ENCODE measurements at places on chromosomes 11 and 22. TPM values are rescaled to one million over a fixed set of nuclear protein-coding genes. Genes with fewer than 3 reads are reported as not detected.

- DNase-seq = no peak
Observed at GRCh38 chr22:49767355-49768062, 60.2 kb downstream of the BRD1 start.

GRCh38 chr11:85745626-85746025 lies 59.6 kb upstream of the CCDC89 start:
- no peak for DNase-seq

DNA sequence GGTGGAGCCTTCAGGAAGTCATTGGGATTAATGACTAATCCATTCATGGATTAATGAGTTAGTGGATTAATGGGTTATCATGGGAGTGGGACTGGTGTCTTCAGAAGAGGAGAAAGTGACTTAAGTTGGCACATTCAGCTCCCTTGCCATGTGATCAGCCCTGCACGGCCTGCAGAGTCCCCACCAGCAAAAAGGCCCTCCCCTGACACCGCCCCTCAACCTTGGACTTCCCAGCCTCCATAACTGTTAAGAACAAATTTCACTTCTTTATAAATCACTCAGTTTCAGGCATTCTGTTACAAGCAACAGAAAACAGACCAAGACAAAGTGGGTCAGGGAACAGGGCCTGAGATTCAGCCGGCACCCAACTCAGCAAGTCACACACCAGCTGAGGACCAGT lies 85.3 kb downstream of the MICAL3 start:
- DNase-seq = no peak

OR10A2 gene
- total RNA-seq = not detected

DNA sequence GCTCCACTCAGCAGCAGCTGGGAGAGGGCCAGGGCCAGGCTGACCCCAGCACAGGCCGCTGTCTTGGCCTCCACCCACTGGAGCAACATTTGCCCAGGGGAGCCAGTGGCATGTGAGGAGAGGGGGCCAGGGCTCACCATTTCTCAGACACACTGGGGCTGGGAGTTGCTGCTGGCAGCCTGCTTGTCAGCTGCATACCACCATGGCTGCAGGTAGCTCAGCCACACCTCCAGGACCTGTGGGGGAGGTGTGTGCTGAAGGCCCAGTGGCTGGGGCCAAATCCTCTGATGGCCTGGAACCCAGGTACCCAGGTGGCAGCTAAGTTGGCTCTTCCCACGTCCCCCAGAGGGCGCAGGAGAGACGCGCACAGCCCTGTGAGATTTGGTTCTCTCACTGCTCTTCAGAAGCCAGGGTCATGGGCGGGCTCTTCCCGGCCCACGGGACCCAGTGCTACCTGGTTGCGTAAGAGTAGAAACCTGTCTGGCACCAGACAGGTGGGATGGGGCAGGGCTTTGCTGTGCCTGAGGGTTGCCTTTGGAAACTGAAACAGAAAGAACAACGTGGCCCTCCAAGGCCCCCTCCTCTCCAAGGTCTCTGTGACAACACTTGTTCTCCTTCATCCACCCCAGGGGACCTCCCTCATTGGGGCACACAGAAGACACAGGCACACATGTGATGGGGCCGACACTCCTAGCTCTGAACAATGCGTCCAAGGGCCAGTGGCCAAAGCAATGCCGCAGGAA lies 98.8 kb downstream of the MED15 start:
- no peak for DNase-seq

- no peak for DNase-seq
Observed at GRCh38 chr11:94145916-94146315, 17.3 kb downstream of the PANX1 start.

- no peak for DNase-seq
Observed at GRCh38 chr11:8251616-8252295, 11.9 kb downstream of the LMO1 start.

- no peak for DNase-seq
Observed at GRCh38 chr11:14455648-14456430, 43.8 kb downstream of the COPB1 start.

GRCh38 chr11:111312076-111312475 lies 13.7 kb downstream of the POU2AF3 start:
- no peak for DNase-seq

KCNJ4 gene
- total RNA-seq = 12.2 TPM

ANO5 gene
- total RNA-seq = 22.0 TPM

GRCh38 chr22:45864959-45865476 lies 111.9 kb downstream of the WNT7B start:
- DNase-seq = no peak

- no peak for DNase-seq
Observed at GRCh38 chr11:80155412-80156017, 714.7 kb upstream of the TENM4 start.

TRIM48 gene
- not detected for total RNA-seq

DNA sequence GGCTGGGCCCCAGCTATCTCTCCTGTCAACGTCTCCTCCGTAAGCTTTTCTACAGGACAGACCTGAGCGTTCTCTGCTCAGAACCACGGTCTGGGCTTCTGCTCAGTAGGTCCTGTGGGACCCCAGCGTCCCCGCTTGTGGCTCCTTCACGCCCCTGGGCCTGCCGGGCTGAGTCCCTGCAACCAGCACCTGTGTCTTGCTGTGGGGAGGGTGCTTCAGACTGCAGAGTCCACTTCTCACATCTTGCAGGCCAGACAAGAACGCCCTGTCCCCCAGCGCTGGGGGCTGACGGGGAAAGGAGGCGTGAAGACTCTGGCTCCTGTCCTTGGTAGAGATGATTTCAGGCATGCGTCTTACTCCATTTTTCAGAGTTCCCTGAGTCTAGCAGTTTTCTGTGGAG lies 1480.8 kb downstream of the BRD1 start:
- no peak for DNase-seq

DNA sequence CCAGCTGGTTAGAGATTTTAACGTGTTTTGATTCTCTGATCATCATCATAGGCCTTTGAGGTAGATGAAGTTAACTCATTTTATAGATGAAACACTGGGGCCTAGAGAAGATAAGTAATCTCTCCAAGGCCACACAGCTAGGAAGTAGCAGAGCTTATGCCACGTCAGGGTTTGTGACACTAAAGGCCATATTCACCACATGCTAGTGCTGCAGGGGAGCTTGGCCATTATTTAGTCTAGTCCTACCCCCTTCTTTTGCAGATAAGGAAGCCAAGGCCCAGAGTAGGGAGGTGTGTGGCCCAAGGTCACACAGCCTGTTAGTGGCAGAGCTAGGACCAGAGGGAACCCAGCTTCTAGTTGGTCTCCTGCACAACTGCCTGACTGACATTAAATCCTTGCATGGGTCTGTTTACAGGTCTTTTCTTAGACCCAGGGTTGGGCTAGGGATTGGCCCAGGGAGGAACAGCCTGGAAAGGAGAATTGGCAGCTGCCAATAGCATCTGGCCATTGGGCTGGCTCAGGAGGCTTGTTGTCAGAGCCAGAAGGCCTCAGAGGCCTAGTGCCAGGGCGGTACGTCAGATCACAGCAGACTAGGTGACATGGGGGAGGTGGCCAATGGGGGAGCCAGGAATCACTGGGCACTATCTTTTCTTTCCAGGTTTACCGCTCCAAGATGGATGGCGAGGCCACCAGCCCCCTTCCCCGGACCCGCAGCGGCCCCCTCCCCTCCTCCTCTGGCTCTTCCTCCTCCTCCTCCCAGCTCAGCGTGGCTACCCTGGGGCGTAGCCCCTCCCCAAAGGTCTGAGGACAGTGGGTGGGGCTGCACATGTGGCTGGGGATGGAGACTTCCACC lies 36.0 kb downstream of the PHLDB1 start:
- DNase-seq = no peak

GRCh38 chr11:45657496-45658260 lies 7.7 kb downstream of the CHST1 start:
- no peak for DNase-seq

MPZL3 gene
- 2.4 TPM for total RNA-seq

DNA sequence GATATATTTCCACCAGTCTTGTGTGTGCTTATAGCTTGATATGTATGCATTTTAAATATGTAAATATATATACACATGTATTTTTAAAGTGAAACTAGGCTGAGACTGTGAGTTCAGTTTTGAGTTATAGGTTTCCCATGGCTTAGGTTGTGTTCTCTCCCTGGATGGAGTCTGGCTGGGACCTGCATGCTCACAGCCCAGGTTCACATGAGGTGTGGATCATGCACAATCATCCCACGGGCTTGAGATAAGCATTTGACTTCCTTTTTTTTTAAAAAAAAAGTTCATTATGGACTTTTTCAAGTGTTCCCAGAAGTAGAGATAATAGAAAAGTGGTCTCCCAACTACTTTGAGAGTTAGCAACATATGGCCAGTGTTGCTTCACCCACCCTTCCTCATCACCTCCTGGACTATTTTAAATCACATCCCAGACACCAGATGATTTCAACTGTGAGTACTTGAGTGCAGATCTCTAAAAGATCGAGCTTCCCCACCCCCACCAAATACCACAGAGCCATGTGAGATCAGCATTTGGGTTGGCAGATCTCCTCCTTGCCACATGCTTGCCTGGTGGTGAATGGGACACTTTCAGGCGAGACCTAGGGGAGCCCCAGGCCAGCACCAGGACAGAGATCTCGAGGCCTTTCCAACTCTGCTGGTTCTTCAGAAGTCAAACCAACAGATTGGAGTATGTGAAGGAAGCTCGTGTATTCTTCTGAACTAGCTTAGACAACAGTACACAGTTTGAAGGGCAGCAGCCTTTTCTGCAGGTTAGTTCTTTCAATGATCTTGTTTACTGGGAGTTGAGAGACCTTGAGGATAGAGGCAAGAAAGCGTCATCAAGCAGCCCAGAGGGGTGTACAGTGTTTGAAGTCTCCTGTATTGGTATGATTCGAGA lies 15.9 kb downstream of the MED15 start:
- DNase-seq = no peak

SSTR3 gene
- total RNA-seq = 0.41 TPM

All from frontal cortex (tissue), 4 donors.